ENCODE measurements at places on chromosomes 4 and X.

DNA sequence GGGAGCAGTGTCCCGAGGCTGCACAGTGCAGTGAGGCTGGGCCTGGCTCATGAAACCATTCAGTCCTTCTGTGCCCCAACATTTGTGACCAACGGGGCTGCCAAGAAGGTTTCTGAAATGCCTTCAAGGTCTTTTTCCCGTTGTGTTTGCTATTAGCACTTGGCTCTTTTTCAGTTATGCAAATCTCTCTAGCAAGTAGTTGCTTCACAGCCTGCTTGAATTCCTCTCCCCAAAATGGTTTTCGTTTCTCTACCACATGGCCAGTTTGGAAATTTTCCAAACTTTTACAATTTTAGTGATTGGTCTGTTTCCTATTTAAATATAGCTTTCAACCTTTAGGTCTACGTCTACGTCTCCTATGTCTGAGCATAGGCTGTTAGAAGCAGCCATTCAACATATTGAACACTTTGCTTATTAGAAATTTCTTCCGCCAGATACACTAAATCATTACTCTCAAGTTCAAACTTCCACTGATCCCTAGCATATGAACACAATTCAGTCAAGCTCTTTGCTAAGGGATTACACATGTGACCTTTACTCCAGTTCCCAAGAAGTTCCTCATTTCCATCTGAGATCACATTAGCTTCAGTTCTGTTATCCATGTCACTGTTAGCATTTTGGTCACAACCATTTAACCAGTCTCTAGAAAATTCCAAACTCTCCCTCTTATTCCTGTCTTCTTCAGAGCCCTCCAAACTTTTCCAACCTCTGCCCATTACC is 901.8 kb downstream of the GLUD2 start:
- no peak for DNase-seq

DNA sequence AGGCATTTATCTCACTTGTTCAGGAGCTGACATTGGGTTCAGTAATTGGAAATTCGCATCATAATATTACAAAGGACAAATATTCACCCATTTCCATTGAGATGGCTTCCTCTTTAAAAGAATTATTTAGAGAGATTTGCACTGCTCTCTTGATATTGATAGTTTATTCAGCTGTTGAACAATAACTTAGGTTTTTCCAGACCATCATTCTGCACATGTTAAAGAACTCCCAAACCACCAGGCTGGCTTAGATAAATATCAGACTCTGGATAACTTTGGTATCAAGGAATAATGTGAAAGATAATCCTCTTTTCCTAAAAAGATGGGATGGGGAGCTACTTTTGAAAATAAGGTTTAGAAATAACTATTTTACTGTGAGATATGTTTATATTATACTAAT is 154.0 kb downstream of the GASK1B start:
- DNase-seq = no peak

DNA sequence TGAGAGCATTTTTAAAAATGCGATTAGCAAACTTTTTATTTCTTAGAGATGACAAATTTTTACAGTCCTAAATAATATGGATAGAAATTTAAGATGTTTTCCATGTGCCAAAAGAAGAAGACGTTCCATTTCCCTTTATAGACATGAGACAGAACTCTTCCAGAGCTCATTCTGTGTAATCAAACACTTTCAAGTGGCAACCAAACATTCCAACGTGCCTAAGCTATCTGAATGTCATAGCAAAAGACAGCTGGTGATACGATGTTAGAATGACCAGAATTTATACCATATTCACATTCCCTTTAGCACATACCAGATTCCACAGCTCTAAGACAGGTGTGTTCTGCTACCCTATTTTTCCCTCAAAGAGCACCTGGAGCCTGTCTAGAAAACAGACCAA is 133.2 kb downstream of the ENOX2 start:
- DNase-seq = no peak

- DNase-seq = no peak
Measured at GRCh38 chrX:149398027-149398426, 107.1 kb downstream of the IDS start.

GRCh38 chr4:75470738-75471137 is 43.5 kb downstream of the RCHY1 start:
- DNase-seq = no peak

GRCh38 chr4:73815145-73815544 is 21.3 kb upstream of the CXCL6 start:
- DNase-seq = no peak

DNA sequence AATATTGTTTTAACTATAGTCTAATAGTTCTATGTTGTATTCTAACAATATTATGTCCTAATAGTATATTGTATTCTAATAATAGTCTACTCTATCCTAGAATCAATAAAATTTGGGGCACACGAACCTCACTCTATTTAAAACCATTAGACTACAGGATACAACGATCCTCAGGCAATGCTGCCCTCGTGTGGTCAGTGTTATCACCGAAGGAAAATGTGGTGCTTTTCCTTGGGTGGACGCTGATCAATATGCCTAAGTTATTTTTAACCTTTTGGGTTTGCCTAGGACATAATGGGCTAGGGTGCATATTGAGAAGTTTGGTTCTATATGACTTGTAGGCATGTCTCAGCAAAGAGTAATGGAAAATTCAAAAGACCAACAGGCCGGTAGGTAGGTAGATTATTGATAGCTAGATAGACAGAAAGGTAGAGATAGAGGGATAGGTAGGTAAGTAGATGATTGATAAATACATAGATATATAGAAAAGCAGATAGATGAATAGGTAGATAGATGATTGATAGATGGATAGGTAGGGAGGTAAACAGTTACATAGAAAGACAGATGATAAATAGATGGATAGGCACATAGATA is 75.1 kb downstream of the PRKX start:
- DNase-seq = no peak

- DNase-seq = no peak
Measured at GRCh38 chr4:185592845-185593488, 57.7 kb upstream of the PDLIM3 start.

- DNase-seq = peak; percentile 36
Measured at GRCh38 chrX:154526901-154527675, 11.1 kb upstream of the FAM3A start.

- no peak for DNase-seq
Measured at GRCh38 chr4:3715855-3716630, 50.1 kb upstream of the ADRA2C start.

- no peak for DNase-seq
Measured at GRCh38 chrX:110394651-110395050, 36.0 kb downstream of the RTL9 start.

DNA sequence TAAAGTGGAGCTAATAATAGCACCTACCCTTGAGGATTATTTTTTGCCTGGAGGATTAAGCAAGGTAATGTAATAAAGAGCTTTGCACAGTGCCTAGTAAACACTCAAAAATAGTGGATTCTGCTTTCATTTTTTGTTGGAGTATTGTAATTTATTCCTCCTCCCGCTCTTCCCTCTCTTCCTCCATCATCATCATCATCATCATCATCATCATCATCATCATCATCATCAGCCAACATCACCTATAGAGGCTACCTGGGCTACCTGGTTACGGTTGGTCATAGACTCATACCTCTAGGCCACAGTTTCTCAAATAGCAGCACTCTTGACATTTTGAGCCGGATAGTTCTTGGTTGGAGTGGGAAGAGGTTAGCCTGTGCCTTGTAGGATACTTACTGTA is 126.9 kb upstream of the TEX13A start:
- DNase-seq = no peak

DNA sequence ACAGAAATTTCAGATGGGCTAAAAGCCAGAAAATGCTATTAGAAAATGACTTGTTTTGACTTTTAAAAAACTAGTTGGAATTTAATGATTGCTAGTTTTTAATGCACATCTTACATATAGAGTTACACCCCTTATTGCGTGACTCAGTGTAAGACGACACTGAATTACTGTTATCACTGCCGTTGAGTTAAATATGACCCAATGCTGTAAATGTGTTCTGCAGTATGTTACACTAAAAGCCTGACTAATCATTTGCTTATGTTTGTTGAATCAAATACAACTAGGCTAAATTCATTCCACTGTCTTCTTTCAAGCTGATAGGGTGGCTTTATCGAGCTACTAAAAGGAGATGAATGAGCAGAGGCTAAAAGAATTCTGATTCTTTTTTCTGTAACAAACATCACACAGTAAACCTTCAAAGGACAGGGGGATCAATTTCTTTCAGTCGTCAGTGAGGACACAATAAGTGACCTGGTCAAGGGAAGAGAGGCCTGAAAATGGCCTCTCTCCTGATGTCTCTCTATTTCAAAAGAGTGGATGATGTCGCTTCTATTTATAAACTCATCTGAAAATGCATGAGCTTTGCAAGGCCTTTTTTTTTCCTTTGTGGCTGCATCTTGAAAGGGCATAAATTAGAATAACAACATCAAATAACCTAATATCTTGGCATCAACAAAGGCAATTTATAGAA is 142.2 kb upstream of the KCNIP4 start:
- no peak for DNase-seq

GRCh38 chrX:66039944-66040343 is at the start of gene VSIG4:
VSIG4 (minus strand) TSS chrX:66040080; CDS start chrX:66039998, 82 bp downstream.
- no peak for DNase-seq

DNA sequence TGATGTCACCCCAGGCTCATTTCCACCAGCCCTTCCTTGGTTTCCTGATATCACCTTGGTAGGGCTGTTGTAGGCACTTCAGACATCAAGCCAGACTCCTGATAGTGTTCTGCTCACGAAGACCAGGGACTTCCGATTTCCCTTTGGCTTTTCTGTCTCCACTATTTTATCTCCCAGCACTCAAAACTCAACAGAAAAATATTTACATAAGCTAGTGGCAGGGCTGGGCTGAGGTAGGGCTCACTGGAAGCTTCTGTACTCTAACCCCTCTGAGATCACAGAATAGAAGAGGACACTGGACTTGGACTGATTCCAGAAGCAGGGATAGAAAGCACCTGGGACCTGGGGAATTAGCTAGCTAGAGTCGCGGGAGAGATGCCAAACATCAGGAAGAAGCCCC is 34.4 kb upstream of the EFNB1 start:
- DNase-seq = no peak

GRCh38 chr4:174107746-174108354 is 175.6 kb downstream of the FBXO8 start:
- no peak for DNase-seq

DNA sequence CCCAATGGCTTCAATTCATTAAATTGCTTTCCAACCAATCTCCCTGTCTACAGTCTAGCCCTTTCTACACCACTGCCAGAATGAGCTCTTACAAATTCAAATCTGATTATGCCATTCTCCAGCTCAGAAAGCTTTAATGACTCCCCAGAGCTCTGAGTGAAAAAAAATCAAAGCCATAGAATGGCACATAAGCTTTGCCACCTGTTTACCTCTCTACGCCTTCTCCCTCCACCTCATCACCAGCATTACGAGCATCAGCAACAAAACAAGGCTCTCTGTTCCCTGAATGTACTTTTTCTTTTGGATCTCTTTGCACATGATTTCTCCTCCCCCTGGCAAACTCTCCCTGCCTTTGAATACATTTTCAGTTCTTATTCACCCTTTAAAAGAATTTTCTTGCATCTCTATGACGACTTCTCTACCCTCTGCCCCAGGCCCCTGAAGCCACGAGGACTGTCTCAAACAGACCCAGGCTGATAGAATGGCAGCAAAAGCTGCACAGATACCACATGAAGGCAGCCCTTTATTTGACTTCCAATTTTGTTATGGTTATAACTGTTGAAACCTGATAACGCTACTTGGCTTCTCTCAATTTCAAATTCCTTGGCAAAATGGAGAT is 516.0 kb downstream of the PCDH7 start:
- no peak for DNase-seq

GRCh38 chr4:37109756-37110155 is 134.8 kb upstream of the NWD2 start:
- DNase-seq = no peak

DNA sequence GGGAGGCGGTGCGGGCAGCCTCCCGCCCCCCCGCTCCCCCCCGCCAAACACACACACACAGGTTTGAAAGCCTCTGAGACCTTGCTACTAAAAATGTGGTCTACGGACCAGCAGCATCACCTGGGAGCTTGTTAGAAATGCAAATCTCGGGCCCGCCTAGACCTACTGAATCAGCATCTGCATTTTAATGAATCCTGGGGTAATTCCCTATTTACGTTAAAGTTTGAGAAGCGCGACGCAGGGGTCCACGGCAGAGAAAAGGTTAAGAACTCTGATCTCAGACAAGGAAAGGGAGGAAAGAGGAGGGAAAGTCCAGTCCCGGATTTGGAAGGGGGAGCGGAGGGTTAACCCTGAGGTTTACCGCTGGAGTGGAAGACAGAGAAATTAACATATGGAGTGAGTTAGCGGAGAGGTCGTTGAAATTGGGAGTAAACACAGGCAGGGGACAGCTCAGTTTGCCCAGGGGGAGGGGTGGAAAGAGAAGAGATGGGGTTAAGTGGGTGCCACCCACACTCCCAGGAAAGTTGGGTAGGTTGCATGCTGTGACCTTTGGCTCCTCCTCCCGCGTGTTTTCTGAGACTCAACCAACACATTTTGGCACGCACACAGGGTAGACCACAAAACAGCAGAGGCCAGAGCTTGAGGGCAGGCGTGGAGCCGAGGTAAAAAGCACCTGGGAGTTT is 483.6 kb downstream of the BCOR start:
- DNase-seq = peak; percentile 57

DNA sequence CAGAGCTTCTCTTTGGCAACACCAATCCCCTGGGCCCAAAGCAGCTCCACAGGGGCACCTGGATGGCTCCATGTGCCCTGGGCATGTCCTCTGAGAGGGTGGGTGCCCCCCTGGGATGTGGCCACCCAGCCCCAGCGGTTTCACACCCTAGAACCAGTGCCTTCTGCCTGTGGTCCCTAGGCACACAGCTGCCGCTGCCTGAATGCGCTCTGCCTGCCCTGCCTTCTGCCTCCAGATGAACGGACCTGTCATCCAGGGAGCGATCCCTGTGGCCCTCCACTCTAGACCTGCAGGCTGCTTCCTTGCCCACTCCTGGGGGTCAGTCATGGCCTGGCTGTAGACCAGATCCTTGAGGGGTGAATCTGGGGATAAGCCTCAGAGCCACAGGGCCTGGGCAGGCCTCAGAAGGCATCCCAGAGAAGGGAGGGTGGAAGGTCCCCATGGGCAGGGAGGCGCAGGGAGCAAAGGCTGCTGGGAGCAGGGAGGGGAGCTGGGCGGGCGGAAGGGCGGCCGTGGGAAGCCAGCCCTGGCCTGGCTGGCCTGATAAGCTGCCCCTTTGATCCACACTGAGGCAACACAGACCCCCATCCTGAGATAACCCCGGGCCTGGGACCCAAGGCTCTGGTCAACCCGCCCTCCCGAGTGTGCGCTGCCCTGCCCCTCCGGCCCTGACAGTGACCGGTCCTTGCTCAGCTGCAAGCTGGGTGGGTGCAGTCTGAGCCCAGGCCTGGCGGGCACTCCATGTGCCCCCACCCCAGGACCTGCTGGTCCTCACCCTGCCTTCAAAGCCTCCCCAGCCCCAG is 8.1 kb upstream of the FGFR3 start:
- no peak for DNase-seq

GRCh38 chr4:72975488-72975784 is 94.1 kb downstream of the COX18 start:
- DNase-seq = no peak

- no peak for DNase-seq
Measured at GRCh38 chr4:119937746-119938145, 128.9 kb downstream of the MAD2L1 start.

GRCh38 chrX:15349046-15349445 is 13.7 kb upstream of the PIGA start:
- DNase-seq = no peak

GRCh38 chr4:112823606-112824005 is 186.7 kb downstream of the LARP7 start:
- DNase-seq = no peak

Data from activated T-cell treated with anti-CD3 and anti-CD28 coated beads for 4 hours (primary cell).